ENCODE measurements at places on chromosomes 16 and 17. TPM values are rescaled to one million over a fixed set of nuclear protein-coding genes. Genes with fewer than 3 reads are reported as not detected.

GRCh38 chr16:30957456-30958174, at the start of gene SETD1A:
TSS of gene SETD1A (plus strand) at chr16:30957754. CDS start at chr16:30958732, 978 bp downstream.
- peak; percentile 96 for DNase-seq

Gene SCARF1
- polyA plus RNA-seq, result 5.2 TPM

Gene SMIM36
- polyA plus RNA-seq, result 0.16 TPM

GRCh38 chr17:27762527-27763305, 37.6 kb downstream of the NOS2 start:
- DNase-seq, result peak; percentile 27

- DNase-seq, result no peak
Observed at GRCh38 chr17:71430281-71430680, 690.5 kb upstream of the SOX9 start.

- DNase-seq, result no peak
Observed at GRCh38 chr16:50292566-50292948, 26.2 kb downstream of the ADCY7 start.

DNA sequence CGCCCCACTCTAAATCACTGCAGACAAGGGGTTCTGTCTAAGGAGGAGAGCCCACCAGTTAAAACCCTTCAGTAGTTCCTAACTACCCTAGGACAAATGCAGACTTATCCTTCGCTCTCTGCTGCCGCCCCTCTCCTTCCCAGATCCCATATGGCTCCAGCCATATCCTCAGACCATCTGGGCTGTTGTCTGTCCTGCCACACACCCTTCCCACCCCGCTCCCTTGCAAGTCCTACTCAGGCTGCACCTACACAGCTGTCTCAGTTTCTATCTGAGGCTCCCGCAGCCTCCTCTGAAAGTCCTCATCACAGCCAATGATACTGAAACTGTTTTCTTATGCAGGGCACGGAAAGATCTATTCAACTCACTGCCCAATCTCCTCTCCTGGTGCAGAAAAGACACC, 720 bp upstream of the BCKDK start:
- no peak for DNase-seq

Gene TBX2
- polyA plus RNA-seq, result not detected

DNA sequence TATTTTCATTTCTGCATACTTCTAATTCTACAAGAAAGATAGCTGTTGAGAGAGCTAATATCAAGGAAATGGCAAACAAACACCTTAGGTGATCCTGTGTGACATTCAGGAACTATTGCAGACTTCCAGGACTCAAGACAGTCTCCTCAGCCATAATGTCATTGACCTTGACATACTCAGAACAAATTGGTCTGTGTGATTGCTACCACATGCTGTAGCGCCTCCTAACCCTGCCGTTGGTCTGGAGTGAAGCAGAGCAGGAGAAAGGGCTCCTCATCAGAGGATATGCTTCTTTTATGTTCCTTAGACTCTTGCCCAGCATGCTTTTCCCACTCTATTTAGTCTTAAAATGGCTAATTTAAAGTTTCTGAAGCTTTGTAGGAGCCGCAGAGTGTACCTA, 194.2 kb upstream of the TBX2 start:
- no peak for DNase-seq

DNA sequence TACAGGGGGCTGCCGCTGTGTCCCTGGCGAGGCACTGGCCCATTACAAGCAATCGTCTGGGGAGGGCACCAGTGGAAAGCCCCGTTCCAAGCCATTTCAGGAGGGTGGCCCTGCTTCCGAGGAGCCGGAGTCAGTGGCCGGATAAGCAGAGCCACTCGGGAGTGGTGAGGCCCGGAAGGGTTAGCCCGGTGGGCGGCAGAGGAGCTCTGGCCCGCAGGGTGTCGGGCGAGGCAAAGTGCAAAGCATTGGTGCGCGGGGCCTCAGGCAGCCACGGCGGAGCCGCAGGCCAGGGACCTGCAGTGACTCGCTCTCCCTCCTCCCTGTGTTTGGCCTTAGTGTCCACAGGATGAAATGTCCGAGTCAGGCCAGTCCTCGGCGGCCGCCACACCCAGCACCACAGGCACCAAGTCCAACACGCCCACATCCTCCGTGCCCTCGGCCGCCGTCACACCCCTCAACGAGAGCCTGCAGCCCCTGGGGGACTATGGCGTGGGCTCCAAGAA, 24.6 kb downstream of the NME3 start:
- DNase-seq, result no peak

- DNase-seq, result no peak
Observed at GRCh38 chr16:81933361-81933760, 77.9 kb downstream of the SDR42E1 start.

Gene NPIPA2
- polyA plus RNA-seq, result 2.6 TPM

DNA sequence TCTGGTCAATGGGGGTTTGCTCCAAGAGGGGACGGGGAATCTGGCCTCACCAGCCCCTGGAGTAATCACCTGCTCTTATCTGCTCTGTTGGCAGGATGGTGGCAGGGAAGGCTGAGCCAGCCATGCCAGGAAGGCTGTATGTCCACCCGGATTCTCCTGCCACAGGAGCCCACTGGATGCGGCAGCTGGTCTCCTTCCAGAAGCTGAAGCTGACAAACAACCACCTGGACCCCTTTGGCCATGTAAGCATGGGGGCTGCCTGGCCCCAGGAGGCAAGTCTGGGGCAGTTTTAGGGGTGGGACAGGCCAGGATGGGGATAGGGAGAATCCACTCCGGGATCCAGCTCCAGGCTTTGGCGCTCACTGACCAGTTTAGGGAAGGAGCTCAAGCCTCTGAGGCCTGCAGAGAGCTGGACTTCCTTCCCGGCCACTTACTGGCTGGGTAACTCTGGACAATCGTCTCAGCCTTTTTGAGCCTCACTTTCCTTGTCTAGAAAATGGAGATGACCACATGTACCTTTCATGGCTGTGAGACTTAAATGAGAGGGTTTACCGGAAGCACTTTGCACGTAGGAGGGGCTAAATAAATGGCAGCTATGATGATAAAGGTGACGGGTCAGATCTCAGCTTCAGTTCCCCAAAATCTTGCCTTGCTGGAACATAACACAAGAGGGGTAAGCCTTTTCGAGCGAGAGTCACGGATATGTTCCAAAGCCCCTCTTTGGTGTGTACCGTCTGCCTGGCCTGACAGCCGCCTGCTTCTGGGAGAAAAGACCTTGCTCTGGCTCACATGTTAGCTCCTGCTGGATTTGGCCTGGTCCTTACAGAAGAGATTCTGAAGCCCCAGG, 15.4 kb downstream of the TBX4 start:
- DNase-seq, result no peak

GRCh38 chr16:23254338-23254737, 47.8 kb upstream of the SCNN1B start:
- DNase-seq, result no peak

GRCh38 chr17:69485901-69486643, 71.6 kb downstream of the MAP2K6 start:
- no peak for DNase-seq

DNA sequence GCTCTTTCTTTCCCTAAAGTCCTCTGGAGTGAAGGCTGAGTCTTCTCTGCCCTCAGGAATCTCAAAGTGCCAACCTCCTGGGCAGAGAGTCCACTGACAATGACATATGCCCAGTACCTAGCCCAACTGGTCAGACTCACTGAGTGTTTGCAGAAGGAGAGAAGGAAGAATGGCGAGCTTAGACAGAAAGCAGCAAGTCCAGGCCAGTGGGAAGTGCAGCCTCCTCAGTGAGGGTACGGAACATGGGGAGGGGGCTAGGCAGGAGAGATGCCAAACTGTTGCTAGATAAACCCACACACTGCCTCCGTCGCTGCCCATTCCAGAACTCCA, 678 bp downstream of the EXOC7 start:
- no peak for DNase-seq

Gene TBC1D3H
- polyA plus RNA-seq, result not detected

Gene TMUB2
- polyA plus RNA-seq, result 47.0 TPM

- peak; percentile 15 for DNase-seq
Observed at GRCh38 chr17:11880714-11881113, 116.6 kb downstream of the ZNF18 start.

DNA sequence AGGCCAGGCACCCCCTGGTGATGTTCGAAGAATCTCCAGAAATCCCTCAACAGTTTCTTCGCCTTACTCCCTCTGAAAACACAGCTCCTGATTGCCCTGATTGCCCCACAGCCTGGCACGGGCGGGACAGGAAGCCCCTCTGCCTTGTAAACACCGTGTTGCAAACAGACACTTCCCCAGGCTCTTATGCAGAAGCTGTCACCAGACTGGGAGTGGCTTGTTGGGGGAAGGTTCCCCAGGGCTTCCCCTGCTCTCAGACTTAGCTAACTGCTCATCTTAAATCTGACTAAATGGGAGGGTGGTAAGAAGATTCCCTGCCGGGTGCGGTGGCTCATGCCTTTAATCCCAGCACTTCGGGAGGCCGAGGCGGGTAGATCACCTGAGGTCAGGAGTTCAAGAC, 11.2 kb downstream of the PIK3R5 start:
- no peak for DNase-seq

DNA sequence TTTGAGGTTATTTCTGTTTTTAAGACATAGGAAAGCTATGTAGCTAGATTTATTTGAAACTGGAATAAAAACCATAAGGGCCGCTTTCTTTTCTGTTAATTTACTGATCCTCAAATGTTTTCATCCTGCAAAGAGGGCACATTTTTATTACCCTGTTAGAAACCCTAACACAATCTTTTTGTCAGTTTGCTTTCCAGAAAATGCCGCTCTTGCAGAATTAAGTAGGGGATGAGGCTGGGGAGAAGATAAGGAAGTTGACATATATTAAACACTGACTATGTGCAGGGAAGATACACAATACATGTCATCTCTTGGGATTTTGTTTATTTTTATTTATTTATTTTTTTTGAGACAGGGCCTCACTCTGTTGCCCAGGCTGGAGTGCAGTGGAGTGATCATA, 15.7 kb downstream of the USP43 start:
- no peak for DNase-seq

- DNase-seq, result no peak
Observed at GRCh38 chr16:56933828-56934598, 2.1 kb downstream of the HERPUD1 start.

Gene CLEC3A
- not detected for polyA plus RNA-seq

- no peak for DNase-seq
Observed at GRCh38 chr17:29837531-29837930, 92.5 kb downstream of the SSH2 start.

GRCh38 chr17:40949418-40949817, 12.0 kb upstream of the KRT23 start:
- DNase-seq, result peak; percentile 2

DNA sequence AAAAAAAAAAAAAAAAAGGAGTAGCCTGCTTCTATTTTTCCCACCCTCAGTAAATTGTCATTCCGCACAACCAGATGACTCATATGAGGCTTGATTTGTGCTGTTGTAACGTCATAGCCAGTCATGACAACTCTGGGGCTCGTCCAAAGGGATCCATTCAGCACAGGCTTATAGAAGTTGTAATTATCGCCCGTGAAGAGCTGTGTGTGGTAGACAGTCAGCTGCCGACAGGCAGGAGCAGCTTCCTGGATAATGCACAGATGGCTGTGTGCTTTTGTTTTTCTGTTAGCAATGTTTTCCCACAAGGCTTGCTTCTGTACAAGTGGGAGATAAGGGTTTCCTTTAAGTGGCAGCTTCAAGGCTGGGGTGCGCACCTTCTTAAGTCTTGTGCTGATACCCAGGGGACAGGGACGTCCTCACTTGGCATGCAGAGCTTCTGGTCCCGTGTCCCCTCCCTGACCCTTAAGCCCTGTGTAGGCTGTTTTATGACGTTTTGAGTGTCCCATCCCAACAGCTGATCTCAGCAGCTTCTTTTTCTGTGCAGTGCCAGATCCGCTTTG, 26.0 kb downstream of the SNX29 start:
- DNase-seq, result no peak

GRCh38 chr17:78710607-78711006, 71.5 kb downstream of the CYTH1 start:
- no peak for DNase-seq

GRCh38 chr17:76912421-76913164, 44.4 kb downstream of the MGAT5B start:
- no peak for DNase-seq

GRCh38 chr16:473046-474043, 47.9 kb downstream of the RAB11FIP3 start:
- DNase-seq, result no peak

DNA sequence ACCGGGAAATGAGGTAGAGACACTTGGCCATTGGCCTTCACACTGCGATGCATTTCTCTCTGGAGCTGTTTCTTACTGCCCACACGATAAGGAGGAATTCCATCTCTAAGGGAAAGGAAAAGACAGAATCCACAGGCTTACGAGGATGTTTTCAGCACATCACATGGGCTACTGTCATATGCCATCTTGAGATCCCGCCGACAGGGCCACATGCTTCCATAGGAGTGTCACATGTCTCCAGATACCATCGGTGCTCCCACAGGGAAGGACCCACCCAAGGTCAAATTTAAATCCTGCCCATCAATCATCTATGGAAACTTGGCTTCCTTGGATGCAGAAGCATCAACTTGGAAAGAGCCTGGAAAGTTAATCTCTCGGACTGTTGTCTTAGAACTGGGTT, 20.0 kb downstream of the AXIN2 start:
- no peak for DNase-seq

Gene RPUSD1
- 8.0 TPM for polyA plus RNA-seq

Gene ZBTB4
- polyA plus RNA-seq, result 29.4 TPM

DNA sequence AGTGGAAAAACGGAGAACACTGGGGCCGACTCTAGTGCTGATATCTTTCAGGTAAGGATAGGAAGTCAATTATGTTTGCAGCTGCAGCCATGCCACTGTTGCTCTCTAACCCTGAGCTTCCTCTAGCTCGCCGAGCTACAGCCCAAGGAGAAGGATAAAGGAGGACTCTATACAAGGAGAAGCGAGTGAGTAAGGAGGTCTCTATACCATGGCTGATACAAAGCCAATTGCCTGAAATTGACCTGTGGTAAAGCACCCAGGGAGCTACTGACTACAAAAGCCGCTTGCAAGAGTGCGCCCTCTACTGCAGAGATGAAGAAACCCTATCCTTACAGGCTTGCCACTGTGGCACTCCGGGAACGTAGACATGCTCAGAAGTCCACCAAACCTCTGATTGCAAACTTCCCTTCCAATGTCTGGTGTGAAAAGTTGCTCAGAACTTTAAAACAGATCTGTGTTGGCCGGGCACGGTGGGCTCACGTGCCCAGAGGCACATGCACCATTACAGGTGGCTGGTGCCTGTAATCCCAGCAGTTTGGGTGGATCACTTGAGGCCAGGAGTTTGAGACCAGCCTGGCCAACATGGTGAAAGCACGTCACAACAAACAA, 10.8 kb upstream of the SLC46A1 start:
- DNase-seq, result no peak

Gene KRT33A
- polyA plus RNA-seq, result not detected
